ENCODE measurements at places on chromosomes 7 and 10. TPM values are rescaled to one million over a fixed set of nuclear protein-coding genes. Genes with fewer than 3 reads are reported as not detected.

DNA sequence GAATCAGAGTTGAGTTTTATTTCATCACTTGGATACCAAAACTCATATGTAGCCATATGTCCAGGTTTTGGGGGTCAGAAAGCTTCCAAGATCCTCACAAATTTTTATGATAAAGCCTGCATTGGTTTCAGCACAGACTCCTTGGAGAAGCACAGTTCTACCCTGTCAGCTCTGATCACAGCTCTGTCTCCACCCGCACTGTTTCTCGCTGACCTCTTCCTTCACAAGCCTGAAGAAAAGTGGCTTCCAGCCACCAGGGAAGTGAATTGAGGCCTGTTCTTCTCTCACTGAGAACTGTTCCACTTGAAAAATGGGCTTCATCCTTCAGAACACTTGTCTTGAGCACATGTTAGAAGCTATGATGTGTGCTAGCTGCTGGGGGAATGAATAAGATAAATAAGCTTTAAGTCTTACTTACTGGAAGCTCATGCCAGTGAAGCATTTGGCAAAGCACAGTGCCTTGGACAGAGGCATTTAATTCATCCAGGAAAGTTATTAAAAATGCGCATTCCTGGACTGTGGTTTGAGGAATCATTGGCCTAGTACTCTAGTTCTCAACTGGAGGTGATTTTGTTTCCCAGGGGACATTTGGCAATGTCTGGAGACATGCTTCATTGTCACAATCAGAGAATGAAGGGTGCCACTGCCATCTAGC, 133.6 kb downstream of the BMPER start:
- DNase-seq, result no peak

- DNase-seq, result no peak
Observed at GRCh38 chr10:113843972-113844485, 9.9 kb downstream of the DCLRE1A start.

DNA sequence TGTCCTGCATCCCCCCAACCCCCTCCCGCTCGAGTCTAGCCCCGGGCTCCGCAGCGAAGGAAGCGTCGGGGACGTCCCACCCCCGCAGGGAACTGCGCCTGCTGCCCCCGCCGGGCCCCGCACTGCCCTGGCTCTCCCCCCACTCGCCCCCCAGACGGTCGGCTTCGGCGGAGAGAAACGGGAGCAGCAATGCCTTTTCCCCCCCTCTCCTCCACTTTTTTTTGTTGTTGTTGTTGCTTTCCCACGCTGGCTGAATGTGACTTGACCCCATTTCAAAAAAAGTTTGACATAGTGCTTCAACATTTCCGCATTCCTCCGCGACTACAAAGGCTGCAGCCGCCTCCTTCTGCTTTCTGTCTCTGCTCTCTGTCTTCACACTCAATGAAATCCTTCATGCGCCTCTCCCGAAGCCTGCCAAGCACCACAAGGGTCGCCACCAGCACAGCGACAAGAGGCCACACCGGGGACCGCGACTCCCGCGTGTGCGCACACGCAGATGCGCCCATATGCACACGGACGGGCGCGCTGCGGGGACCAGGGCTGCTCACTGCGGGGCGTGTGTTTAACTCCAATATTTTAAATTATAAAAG, 1.0 kb downstream of the CDK6 start:
- peak; percentile 46 for DNase-seq

DNA sequence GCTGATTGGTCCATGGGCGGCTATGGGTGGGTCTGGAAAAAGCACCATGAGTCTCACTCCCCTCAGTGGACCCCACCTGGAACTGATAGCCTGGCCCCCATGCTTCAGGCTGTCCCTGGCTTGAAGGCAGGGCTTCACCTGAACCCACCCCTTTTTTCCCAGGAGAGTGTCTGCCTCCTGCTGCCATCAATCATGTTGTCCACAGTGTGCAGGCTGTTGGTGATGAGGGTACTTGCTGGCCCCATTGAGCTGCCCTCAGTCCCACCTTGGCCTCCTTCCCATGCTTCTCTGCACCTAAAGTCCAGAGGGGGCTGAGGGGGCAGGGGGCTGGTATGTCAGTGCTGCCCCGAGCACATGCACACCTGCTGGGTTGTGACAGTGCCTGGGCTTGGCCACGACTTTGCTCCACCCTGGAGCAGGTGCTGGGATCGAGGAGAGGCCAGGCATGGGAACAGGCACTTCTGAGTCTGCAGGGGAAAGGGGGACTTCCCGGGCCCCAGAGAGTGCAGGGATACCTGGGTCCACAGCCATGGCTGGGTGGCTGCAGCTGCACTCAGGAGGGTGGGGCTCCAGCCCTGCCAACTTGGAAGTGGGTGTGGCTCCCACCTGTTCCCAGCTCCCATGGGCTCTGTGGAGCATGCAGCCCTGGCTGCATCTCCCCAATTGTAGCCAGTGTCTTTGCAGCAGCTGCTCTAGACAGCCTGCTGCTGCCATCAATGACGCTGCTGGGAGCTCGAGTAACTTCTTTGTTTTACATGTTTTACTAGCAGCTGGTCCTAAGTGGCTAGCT, 56.9 kb downstream of the ADK start:
- DNase-seq, result no peak

DNA sequence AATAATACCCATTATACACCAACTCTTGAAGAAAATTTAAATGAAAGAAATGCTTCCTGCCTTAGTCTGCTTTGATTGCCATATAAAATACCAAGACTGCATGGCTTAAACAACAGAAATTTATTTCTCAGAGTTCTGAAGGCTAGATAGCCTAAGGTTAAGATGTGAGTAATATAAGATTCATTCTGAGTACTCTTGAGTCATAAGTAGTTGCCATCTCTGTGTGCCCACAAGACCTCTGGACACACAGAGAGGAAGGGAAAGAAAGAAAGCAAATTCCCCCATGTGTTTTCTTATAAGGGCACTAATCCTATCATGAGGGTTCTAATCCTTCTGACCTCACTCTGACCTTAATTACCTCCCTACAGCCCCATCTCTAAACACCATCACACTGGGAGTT, 201.2 kb downstream of the PTN start:
- DNase-seq, result no peak

- no peak for DNase-seq
Observed at GRCh38 chr10:32159264-32159663, 103.0 kb upstream of the KIF5B start.

GRCh38 chr7:39908141-39908540, 41.9 kb upstream of the CDK13 start:
- no peak for DNase-seq

- no peak for DNase-seq
Observed at GRCh38 chr7:134777470-134777869, 2.0 kb upstream of the CALD1 start.

DNA sequence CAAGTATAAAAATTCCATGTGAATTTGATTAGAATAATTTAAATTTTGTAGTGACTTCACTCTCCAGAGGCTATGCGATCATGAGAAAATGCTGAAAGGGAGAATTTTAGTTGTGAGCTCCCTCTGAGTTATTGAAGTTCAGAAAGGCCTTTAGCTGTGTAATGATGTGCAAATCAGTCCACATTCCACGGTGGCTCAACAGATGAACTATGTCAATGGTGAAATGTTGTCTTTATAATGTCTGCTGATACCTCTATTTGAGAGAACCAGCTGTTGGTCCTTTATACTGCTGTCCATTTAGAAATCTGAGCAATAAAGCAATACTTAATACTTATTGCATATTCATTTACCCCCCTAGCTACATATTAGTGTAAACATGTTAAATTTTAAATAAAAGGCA, 7.1 kb upstream of the ITGB8 start:
- no peak for DNase-seq

GRCh38 chr10:107427016-107427415, 262.5 kb upstream of the SORCS1 start:
- DNase-seq, result no peak

DNA sequence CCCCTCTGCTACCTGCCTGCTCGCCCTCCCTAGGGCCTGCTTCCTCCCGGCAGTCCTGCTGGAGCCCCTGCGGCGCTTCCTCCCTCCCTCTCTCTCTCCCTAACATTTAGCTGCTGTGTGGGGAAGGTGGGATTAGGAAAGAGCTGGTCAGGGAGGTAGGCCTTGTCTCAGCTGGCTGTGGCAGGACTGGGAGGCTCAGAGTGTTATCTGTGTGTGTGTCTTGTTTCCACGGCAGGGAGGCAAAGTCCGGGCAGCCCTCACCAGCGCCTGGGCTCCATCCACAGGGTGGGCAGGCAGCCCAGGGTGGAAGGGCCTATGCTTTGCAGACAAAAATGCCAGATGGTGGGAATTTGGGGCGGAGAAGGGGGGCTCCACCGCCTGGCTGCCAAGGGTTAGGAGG, 105.7 kb downstream of the RPS24 start:
- DNase-seq, result peak; percentile 25

COG5 gene
- total RNA-seq, result 39.7 TPM

GPRIN2 gene
- 3.5 TPM for total RNA-seq

BLNK gene
- 3.9 TPM for total RNA-seq
